NCI-H1436 (cell line): ENCODE measurements at places on chromosomes 3 and 15.
A peak's percentile ranks its signal among the peaks of the same experiment; 100 is the strongest.

DNA sequence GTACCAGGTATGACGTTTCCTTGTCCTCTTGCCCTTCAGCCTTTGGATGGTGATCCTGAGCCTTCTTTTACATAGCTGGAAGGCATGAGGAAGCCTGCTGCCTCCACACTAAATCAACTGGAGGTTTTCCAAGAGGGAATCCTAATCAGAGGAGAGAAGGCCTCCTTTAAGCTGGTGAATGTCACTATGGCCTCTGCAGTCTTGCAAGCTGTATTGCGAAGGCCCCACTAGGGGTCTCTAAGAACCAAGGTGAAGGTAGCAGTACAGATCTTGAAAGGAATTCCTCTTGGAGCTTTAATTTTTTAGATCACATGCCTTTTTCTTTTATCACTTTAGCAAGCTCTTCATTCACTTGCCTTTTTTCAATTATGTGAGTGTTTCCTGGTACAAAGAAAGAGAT, 119.2 kb downstream of the GHSR start:
- DNase-seq, result no peak

DNA sequence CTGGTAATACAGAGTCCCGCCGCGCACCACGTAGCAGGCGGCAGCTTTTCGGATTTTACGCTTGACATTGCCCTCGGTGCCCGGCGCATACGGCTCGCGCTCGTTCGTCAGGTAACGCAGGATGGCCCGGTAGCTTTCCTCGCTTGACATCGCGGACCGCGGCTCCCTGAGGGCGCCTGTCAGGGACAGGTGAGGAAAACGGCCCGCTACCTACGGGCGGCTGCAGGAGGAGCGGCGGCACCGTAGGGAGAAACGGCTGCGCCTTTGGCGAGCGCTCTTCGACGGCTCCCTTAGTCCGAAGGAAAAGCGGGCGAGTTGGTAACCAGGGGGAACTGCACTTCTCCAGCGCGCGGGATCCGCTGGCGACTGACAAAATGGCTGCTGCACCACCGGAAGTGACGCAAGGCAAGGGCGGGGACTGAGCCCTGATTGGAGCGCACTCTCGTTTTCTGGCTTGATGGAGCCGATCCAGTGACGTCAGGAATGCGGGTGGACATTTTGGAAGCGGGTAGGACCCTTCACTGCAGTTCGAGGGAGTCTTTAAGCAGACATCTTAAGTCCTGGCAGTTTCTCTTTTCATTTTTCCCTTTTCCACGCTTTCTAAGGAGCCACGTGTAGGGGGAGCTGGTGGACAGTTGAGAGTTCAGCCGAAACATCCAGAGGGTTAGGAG, at the start of gene ZBTB11:
TSS of gene ZBTB11 (minus strand) at position 368 of the 671 bp plus-strand sequence. CDS start at position 150, 218 bp downstream.
- DNase-seq, result no peak

DNA sequence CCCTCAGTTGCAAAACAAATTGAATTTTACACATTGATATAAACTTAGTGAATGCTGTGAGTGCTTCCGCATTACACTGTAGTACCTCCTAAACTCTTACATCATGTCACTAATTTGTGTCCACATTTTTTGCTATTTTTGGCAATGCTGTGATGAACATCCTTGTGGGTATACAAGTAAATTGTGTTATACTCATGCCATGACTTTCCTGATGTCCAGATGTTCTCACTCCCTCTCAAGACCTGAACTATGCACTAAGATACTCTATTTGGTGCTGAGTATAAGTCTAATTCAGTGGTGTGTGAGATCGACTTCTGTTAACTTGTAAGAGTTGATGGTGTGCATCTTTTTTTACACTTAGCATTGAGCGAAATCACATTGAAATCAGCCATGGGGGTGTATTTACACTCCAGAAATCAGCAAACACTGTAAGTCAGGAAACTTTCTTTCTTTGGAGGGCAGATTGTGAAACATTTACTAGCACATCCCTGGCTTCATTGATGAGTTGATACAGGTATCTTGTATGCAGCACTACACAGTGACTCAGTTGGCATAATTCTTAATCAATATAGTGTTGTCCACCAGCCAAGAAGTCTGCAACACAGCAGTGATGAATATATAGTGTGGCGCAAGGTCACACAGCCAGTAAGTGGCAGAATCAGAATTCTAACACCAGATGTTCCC, 228.1 kb upstream of the RORA start:
- no peak for DNase-seq

- DNase-seq, result no peak
Observed at GRCh38 chr3:169475978-169476698, 187.4 kb downstream of the MECOM start.

DNA sequence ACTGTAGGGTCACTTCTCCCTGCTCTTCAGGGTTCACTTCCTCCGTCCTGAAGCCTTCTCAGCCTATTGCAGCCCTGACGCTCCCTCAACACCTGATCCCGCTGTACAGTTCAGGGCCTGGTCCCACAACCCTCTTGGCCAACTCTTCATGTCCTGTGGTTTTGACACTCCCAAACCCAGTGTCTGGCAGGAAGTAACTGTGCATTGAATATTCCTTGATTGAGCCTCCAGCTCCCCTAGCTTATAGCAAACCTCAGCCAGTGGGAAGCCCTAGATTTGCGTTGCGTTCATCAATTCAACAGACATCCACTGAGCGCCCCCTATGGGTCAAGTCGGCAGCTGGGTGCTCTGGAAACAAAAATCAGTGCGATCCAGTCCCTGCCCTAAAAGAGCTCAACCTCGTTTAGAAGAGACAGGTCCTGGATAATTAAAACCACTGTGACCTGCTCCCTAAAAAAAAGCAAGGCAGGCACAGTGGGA, 13.5 kb downstream of the UBAP1L start:
- peak; percentile 24 for DNase-seq

- DNase-seq, result no peak
Observed at GRCh38 chr3:127590282-127590592, 296 bp downstream of the TPRA1 start.

DNA sequence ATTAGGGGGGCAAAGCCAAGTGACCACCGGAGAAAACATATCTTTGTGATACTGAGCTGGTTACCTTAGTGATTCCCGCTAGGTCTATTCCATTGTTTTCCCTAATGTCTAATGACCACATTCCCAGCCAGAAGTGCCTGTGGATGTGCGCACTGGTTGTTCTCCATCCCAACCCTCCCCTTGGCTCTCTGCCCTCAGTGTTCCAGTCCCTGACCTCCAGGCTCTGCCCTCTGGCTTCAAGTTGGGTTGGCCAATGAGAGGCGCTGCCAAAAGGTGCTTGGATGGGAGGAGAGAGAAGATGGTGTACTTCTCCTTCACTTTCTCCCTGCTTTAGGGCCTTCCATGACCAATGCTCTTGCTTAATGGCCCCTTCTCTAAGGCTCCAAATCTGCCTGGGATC, 2.4 kb downstream of the COLQ start:
- DNase-seq, result no peak

GRCh38 chr3:171729452-171730334, 80.6 kb downstream of the PLD1 start:
- no peak for DNase-seq
